ENCODE measurements at places on chromosomes 7 and 10. TPM values are rescaled to one million over a fixed set of nuclear protein-coding genes. Genes with fewer than 3 reads are reported as not detected.

The TMEM236 gene
- polyA plus RNA-seq, result 34.3 TPM

The CRYGN gene
- polyA plus RNA-seq, result 0.36 TPM

The BLNK gene
- 27.4 TPM for polyA plus RNA-seq

- peak; percentile 53 for DNase-seq
Measured at GRCh38 chr7:80334196-80334595, 177.7 kb downstream of the GNAT3 start.

- no peak for DNase-seq
Measured at GRCh38 chr10:106508950-106509349, 655.6 kb downstream of the SORCS1 start.
